ENCODE measurements at places on chromosomes 4 and X.

GRCh38 chr4:52799813-52800212 is 48.6 kb upstream of the ERVMER34-1 start:
- DNase-seq: no peak

DNA sequence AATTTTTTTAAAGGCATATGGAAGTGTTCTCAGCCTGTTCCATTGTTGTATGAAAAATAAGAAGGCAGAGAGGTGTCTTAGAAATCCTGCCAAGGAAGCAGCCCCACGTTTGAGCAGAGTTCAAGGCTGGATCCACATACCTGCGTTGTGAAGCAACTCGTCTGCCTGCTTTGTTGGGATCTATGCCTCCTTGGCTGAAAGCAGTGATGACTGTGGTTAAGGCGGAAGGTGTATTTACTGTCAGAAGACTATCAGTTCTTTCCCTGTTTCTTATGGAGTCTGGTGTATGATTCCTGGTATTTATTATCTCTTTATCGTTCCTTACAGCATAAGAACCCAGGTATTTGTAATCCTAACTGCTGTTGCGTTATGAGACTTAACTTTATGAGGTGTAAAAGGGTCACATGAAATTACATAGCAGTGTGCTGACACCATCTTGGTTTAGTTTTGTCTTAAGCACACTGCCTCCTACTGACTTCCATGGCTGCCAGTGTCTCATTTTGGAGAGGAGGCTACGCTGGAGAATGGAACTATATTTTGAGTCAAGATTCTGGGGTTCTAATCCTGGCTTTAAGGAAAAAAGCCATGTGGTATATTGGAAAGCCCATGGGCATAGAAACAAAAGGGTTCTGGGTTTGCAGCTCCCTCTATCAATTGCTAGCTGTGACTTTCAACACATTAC is 3.1 kb upstream of the MSMO1 start:
- DNase-seq: no peak

DNA sequence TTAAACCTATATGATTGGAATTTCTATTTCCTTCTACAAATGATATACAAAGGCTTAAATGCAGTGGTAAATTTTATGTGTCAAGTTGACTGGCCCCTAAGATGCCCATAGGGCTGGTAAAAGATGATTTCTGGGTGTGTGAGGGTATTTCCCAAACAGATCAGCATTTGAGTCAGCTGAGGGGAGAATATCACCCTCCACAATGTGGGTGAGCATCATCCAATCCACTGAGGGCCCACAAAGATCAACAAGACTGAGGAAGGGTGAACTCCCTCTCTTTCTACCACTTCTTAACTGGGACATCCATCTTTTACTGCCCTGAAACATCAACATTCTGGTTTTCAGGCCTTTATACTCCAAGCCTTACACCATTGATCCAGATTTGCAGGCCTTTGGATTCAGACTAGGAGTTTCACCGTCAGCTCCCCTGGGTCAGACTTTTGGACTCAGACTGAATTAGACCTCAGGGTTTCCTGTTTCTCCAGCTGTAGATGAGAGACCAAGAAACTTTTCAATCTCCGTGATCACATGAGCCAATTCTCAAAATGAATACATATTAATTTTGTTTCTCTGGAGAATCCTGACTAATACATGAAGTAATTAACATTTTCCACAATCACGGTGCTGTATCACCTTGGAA is 1020.7 kb upstream of the SLIT2 start:
- no peak for DNase-seq

DNA sequence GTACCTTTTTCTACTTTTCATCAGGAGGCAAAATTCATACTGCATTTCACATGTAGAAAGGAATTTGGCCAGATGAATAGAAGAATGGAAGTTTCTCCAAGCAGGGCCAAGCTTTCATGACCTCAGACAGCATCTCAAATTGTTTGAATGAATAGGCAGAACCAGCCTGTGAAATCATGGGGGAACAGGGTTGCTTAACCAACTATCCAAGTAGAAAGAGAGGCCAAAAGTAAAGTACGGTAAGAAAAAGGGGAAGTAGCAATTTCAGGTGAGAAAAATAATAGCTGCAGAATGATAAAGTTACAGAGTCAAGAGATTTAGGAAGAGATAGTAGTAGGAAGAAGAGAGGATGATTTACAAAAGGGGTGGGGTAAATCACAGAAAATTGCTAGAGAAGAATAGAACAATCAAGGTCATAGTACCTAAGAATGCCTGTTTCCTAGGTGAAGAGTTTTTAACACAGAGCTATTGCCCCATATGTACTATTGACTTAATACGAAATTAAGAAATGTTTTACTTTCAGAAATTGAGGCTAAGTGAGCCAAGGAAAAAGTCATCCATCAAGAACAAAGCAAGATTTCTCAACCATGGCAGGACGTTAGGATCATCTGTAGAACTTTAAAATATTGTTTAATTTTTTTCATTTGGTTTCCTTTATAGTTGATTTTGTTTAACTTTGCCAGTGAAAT is 177.1 kb upstream of the TET2 start:
- no peak for DNase-seq

DNA sequence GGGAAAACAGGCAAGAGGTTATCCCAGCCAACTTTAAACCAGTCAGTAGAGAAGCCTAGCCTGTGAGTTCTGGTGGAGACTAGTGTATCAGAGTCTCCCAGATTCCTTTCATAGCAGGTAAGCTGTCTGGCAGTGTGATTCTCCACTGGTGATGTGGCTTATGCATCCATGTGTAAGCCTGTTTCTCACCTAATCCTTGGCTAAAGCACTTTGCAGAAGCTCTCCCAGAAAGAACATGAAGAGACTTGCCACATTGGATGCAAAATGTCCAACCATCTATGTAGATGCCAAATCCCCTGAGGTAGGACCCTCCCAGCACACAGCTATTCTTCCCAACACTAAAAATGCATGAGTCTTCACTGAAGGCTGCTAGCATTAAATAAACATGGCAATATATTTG is 111.7 kb downstream of the CHRNA9 start:
- DNase-seq: no peak

- DNase-seq: no peak
Measured at GRCh38 chr4:796206-796605, 29.7 kb downstream of the CPLX1 start.

DNA sequence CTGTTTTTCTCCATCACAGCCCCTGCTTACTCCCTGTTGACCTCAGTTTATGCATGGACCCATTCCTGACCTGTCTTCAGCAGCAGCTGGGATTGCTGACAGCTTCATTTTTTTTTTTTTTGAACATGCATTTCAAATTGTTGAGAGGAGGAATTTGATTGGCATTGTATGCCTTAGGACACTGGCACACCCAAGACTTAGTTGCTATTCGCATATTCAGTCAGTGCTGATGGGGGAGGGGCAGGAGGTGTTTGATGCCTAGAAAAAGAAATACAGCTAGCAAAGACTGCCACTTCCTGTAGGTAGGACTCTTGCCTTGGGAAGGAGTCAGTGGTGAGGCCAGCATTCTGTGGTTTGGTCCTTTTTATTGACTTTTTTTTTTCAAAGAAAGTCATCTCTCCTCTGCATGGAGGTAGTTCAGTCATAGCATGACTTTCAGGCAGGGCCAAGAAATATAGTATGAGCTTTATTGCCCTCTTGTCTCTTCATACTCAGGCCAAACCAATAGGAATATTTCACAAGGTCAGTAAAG is 33.6 kb upstream of the XK start:
- DNase-seq: no peak

GRCh38 chrX:55489314-55490009 is at the start of gene USP51:
Gene USP51, minus strand, starts transcription at chrX:55489848. Its CDS starts 909 bp downstream, at chrX:55488939.
- DNase-seq: peak; percentile 60

GRCh38 chr4:159540501-159540900 is 437.6 kb downstream of the RAPGEF2 start:
- DNase-seq: no peak

DNA sequence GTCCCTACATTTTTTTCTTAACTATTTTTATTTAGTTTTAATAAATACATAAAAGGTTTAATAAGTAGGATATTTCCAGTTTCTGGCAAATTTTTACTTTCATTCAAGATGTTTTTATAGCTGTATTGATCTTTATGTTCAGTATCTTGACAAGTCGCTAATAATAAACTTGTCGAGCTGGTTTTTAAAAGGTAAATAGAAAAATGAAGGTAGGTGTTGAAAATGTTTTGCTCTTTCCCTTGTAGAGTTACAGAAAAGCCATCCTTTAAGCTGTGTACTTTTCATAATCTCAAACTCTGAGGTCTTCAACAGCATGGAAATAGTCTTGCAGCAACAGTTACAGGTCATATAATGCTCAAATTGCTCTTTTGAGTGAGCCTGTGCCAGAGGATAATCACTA is 52.6 kb downstream of the RS1 start:
- no peak for DNase-seq

- DNase-seq: no peak
Measured at GRCh38 chrX:74187211-74187610, 116.8 kb upstream of the ZCCHC13 start.

GRCh38 chrX:72436010-72436409 is 130.3 kb upstream of the CITED1 start:
- DNase-seq: no peak

- DNase-seq: no peak
Measured at GRCh38 chr4:159455675-159456237, 352.9 kb downstream of the RAPGEF2 start.

GRCh38 chr4:109368661-109369060 is 65.0 kb upstream of the SEC24B start:
- no peak for DNase-seq

DNA sequence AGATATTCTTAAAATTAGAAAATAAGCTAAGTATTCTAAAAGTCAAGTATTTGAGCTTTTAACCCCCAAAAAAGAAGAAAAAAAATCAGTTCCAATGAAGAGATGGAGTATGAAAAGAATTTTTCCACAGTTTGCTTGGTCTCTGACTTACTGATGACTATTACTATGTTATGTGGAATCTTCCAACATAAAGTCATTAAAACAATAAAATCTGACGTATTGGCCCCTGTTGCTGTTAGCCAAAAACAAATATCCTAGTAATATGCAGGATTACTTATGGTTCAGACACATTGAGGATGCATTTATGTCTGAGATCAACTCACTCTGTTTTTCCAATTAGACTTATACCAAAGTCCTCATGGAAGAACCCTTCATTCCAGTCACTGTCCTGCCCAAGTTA is 517.2 kb upstream of the ADGRL3 start:
- no peak for DNase-seq

DNA sequence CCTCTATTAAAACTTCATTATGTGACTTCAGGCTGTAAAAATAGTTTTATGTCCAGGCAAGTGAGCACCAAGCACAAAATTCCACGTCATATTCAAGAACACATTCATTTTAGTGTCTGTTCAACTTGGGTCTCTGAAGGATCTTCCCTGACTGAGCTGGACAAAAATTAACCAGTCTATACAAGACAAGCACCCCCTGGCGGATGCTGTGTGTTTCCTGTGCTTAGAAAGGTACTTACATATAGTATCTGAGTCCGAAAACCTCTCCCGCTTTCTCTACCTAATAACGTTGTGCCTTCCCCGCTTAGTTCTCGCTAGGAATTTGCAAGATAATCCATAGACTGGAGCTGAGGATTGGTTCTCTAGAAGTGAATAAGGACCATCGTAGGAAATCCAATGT is 2214.5 kb upstream of the TENM3 start:
- no peak for DNase-seq
